CD4-positive, alpha-beta T cell treated with Interleukin-15 for 4 hours (primary cell): ENCODE measurements at places on chromosomes 1 and 21.

GRCh38 chr1:115074839-115075534 lies 14.3 kb downstream of the TSPAN2 start:
- no peak for DNase-seq

DNA sequence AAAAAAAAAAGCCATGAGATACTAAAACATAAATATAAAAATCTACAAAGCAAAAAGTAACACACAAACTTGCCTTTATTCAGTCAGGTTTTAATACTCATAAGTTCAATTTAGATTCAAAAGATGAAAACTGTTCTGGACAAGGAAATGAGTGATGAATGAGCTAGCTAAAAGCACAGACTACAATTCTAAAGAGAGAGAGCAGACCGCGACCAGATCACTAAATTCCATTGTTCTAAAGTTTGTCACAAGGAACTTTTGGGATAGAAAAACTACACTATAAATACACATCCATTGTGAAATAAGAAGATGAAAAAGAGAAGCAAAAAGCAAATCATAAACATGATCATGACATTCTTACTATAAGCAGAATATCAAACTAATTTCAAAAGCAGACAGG lies 1.7 kb downstream of the ODF2L start:
- DNase-seq = no peak

DNA sequence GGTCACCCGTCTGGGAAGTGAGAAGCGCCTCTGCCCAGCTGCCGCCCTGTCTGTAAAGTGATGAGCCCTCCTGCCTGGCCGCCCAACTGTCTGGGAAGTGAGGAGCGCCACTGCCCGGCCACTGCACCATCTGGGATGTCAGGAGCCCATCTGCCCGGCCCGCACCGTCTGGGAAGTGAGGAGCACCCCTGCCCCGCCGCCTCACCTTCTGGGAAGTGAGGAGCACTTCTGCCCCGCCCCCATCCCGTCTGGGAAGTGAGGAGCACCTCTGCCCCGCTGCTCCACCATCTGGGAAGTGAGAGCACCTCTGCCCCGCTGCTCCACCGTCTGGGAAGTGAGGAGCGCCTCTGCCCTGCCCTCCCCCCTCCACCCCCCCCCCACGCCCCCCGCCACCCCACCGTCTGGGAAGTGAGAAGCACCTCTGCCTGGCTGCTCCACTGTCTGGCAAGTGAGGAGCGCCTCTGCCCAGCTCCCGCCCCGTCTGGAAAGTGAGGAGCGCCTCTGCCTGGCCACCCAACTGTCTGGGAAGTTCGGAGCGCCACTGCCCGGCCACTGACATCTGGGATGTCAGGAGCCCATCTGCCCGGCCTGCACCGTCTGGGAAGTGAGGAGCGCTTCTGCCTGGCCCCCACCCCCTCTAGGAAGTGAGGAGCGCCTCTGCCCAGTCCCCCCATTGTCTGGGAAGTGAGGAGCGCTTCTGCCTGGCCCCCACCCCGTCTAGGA lies 4.5 kb upstream of the ZZZ3 start:
- no peak for DNase-seq

GRCh38 chr1:207004931-207005830 lies 27.4 kb downstream of the C1orf116 start:
- DNase-seq = peak; percentile 9

DNA sequence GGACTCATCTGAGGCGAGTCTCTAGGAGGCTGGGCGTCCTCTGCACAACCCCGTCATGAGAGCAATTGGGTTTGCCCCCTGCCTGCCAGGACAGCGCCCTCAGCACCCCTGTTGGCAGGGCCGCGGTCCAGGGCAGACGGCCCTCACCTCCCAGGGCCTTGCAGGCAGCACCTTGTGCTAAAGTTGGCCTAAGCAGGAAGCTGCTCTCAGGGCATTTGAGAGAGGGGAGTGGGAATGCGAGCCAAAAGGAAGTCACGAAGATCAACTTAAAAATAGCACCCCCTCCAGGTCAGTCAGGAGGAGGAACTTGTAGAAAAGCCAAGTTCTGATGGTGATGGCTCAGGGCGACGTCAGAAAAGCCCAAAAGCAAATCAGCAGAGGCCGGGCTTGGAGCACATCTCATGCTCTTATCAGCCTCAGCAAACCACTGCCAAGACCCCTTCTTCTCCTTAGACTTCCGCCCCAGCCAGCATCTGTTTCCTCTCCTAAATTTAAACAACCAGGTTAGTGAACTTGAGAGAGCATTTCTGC lies 12.6 kb upstream of the ADORA3 start:
- peak; percentile 31 for DNase-seq

GRCh38 chr1:243974451-243975292 lies 76.4 kb upstream of the ZBTB18 start:
- no peak for DNase-seq

GRCh38 chr1:3501856-3502640 lies 47.6 kb downstream of the ARHGEF16 start:
- no peak for DNase-seq

GRCh38 chr1:212760126-212760823 lies 31.3 kb downstream of the NSL1 start:
- peak; percentile 50 for DNase-seq

GRCh38 chr1:160651433-160652064 lies 4.7 kb upstream of the SLAMF1 start:
- DNase-seq = no peak

- DNase-seq = no peak
Measured at GRCh38 chr1:44417351-44418021, 12.4 kb downstream of the RNF220 start.

DNA sequence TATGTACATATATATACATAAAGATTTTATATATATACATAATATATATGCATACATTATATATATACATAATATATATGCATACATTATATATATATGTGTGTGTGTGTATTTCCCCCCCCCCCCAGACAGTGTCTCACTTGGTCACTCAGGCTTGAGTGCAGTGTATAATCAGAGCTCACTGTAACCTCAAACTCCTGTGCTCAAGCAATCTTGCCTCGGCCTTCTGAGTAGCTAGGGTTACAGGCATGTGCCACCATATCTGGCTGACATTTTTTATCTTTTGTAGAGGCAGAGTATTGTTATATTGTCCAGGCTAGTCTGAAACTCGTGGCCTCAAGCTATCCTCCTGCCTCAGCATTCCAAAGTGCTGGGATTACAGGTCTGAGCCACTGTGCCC lies 9.0 kb upstream of the FUBP1 start:
- DNase-seq = no peak

DNA sequence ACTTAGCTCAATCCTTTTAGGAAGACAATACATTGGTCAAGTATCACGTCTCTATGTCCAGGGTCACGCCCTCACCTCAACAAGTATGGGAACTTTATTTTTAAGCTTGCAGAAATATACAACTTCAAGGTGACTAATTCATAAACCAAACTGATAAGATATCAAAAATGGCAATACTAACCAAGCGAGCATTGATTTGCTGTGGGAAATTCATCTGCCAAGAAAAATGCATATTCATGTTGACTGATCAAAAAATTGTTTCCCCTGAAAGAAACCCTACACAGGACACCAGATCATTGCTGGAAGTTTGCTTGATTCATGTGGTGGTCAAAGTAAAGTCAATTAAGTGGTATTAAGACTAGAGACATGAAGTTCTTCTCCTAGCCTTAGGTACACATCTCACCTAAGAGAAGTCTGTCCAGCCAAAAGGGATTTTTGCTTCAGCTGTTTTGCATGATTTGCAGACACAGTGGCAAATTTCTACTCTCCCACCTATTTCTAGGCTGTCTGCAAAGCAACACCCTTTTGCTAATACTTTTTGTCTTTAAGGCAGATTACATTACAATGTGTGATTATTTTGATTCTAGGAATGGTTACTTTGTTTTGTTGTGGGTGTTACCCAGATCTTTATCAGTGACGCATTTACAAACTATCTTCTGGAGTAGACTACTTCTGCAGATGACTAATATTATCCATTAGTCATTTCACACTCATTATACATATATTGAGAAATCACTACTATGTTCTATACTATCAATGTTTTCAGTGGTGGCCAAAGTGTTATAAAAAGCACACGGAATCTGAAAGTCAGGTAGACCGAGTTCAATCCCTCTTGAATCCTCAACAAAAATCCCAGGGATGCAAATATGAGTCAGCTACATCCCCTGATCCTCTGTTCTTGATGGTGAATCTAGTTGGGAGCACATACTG lies 12.4 kb downstream of the SAMSN1 start:
- peak; percentile 88 for DNase-seq

- no peak for DNase-seq
Measured at GRCh38 chr1:225418059-225418458, 9.8 kb downstream of the LBR start.

- DNase-seq = no peak
Measured at GRCh38 chr1:27446496-27447020, 43.4 kb downstream of the WASF2 start.

DNA sequence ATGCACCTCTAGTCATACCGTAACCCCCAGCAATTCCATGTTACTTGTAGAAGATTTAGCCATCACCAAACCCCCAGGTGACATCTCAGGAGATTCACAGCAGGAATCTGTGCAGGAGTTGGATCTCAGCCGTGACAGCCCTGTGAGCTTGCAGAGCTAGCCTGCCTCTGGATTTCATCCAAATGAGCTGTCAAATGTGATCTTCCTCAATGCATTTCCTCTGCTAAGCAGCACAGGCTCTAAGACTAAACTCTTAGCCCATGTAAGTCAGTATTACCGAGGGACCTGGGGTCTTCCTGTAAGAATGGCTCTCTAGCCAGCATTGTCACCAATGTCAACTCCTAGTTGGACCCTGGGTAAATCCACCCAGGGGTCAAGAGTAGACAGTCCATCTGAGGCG lies 41.7 kb downstream of the UMODL1 start:
- DNase-seq = no peak

DNA sequence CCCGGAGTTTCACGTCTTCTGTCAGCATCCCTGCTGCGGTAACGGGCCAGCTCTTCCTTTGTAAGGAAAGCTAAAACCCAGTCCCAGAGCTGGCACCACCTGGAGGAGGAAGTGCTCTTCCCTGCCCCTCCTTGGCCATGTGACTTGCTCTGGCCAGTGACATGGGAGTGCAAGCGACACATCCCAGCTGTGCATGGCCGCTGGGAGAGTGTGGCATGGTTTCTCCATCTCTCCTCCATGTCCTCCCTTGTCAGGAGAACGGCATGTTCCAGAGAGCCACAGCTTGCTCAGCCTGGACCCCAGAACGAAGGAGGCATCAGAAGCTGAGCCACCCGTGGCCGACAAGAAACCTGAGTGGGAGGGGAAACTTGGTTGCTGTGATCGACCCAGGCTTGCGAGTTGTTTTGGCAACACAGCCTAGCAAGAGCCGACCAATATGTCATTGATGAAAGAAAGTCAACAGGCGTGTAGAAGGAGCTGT lies 2.7 kb upstream of the PRXL2B start:
- peak; percentile 67 for DNase-seq

GRCh38 chr1:151832318-151832980 lies 847 bp upstream of the RORC start:
- DNase-seq = no peak

- DNase-seq = no peak
Measured at GRCh38 chr1:234286206-234286605, 87.0 kb upstream of the COA6 start.
